ENCODE measurements at places on chromosomes 5 and 9.

GRCh38 chr5:170557314-170557713, 53.5 kb downstream of the KCNIP1 start:
- no peak for DNase-seq

GRCh38 chr9:70609542-70610286, 195.3 kb upstream of the KLF9 start:
- no peak for DNase-seq

DNA sequence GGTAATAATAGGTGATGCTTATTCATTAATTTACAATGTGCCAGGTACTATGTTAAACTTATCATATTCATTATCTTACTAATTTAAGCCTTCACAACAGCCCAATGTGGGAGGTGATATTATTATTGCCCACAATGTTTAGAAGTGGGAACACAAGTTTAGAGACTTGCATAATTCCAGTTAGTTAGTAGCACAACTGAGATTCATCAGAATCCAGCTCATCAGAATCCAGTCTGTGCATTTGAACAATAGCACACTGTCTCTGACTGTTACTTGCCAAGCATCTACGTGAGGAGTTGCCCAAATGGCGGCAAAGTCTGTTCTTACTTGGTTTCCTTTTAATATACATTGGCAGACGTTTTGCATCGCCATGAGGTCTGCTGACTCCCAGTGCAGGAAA, 110.9 kb upstream of the BASP1 start:
- no peak for DNase-seq

GRCh38 chr5:6750951-6751685, 37.9 kb downstream of the TENT4A start:
- no peak for DNase-seq

DNA sequence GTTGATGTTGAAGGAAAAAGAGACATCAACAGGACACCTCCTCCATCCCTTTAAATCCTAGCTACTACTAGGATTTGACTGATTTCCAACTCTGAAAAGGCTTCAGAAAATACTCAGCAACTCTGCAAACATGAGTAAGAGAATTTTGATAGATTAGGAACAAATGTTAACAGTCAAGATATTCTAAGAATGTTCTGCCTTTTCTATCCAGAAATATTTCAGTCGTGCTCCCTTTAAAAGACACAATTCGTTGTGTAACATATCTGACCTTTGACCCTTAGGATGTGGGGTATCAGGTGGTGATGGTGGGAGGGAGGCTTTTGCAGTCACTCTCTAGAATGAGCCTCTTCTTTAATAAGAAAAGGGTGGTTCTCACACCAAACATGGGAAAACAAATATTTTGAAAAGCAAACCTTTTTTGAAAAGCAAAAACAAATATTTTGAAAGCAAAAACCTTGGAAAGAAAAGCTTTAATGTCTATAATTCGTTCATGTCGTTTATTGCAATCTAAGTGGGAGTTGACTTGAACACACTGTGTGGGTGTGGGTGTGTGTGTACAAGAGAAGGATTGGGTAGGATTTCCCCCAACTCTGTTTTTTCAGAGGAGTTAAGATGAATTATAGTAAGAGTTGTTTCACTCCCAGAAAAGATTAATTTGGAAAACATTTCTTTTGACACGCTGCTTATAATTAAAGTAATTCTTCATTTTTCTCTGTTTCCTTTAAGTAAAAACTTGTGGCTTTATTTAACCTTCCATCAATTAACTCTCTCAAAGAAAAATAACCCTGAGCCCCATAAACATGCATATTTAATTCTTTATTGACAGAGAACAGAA, 152.8 kb downstream of the TMEM167A start:
- DNase-seq = no peak

GRCh38 chr9:125767349-125767748, 20.2 kb downstream of the PBX3 start:
- no peak for DNase-seq

DNA sequence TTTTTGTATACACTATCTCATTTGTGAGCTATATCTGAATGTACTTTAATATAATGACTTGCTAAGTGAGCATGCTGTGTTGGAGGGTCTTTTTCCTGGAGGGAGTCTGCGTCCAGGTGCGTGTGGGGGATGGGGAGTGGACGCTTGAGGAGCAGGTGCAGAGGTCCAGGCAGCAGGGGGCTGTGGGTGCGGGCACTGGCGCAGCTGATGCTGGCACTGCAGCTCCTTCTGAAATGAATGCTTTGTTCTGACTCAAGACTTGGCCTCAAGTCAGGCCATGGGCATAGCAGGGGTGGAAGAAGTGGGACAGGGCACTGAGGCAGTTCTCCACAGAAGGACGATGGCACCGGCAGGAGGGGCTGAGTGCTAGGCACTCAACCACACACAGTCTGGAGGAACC, 165.7 kb upstream of the IRX1 start:
- no peak for DNase-seq

- no peak for DNase-seq
Observed at GRCh38 chr5:159947708-159948358, 31.6 kb downstream of the ADRA1B start.

DNA sequence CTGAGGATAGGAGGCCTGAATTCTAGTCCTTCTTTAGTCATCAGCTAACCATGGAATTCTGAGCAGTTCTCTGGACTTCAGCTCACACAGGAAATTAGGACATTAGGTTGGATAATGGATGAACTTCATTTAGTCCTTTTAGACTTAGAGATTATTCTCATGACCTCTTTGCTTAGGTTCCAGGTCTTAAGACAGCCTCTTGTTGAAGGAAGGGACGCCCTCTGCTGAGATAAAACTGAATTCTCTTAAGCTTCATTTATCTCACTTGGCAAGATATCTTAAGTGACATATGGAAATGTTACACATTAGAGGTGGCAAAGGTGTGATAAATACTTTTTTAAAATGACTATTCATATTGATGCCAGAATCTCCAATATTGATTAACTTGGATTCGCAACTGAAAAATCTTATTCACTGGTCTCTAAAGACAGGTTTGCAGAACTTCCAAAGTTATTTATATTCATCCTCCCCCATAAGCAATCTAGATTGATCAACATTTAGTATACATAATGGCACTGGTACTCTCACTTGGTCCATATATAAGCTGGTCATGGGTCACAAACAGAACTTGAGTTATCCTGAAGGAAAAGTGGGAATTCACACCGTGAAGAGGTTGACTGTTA, 16.9 kb upstream of the ZNF366 start:
- no peak for DNase-seq

DNA sequence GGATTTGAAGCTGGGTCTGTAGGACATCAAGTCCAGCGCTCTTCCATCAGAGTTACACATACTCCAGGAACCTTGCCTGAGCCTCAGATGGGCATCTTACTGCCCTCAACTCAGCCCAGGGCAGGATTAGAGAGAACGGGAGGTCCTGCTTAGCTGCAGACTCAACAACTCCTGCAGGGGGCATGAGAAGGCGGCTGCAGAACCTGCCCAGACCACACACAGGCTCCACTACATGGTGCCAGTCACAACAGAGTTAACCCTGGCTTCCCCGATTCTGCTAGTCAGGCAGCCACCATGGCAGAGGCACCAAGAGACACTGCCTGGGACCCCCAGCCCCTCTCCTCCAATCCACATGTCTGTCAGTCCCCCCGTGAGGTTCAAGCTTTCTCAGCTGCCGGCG, 23.9 kb upstream of the CPLX2 start:
- no peak for DNase-seq

GRCh38 chr9:133961226-133962165, 30.6 kb downstream of the VAV2 start:
- no peak for DNase-seq

GRCh38 chr5:15009420-15009819, 137.8 kb upstream of the ANKH start:
- no peak for DNase-seq

- DNase-seq = no peak
Observed at GRCh38 chr5:95801961-95802360, 20.6 kb downstream of the GLRX start.
